ENCODE measurements at places on chromosomes 11 and 22. TPM values are rescaled to one million over a fixed set of nuclear protein-coding genes. Genes with fewer than 3 reads are reported as not detected.

Gene MS4A15
- not detected for total RNA-seq

Gene C11orf97
- total RNA-seq: not detected

Gene VSIG10L2
- not detected for total RNA-seq

Gene MIAT
- 1.5 TPM for total RNA-seq

Gene GLYATL1
- total RNA-seq: not detected

Gene MRGPRF
- total RNA-seq: 6.5 TPM

Gene APOA1
- total RNA-seq: 5.2 TPM

Gene ASRGL1
- total RNA-seq: 4.9 TPM
